ENCODE measurements at places on chromosomes 3 and 15. TPM values are rescaled to one million over a fixed set of nuclear protein-coding genes. Genes with fewer than 3 reads are reported as not detected.

ATP8B4 gene
- 10.3 TPM for total RNA-seq

GRCh38 chr3:35598804-35599203, 40.5 kb upstream of the ARPP21 start:
- DNase-seq: no peak

PP2D1 gene
- not detected for total RNA-seq

DNA sequence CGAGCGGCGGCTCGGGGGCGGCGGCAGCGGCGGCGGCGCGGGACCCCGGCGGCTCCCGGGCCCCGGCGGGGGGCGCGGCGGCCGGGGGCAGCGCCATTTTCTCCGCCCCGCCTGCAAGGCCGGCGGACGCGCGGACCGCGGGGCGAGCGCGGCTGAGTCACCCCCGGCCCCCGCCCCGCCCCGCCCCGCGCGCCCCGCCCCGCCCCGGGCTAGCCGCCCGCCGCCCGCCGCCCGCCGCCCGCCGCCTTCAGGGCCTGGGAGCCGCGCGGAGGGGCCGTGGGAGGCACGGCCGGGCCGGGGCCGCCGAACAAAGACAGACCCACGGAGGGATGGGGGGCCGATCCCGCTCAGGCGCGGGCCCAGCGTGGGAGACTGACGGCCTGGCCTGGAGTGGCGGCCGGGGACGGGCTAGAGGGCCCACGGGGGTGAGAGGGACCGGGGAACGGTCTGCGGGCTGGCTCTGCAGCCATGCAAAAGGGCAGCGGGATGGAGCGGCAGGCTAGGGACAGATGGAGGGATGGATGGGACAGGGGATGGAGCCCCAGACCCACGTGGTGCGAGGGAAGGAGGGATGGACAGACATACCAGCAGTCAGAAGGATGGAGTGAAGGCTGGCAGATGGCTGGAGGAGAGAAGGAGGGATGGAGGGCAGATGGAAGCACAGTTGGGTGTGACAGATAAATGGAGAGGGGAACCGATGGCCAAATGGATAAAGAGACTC, at the start of gene EIF4E3:
Gene EIF4E3 (minus strand): TSS at position 132 of the 721 bp plus-strand sequence. CDS start 35 bp downstream, at position 97.
- DNase-seq: no peak

DNA sequence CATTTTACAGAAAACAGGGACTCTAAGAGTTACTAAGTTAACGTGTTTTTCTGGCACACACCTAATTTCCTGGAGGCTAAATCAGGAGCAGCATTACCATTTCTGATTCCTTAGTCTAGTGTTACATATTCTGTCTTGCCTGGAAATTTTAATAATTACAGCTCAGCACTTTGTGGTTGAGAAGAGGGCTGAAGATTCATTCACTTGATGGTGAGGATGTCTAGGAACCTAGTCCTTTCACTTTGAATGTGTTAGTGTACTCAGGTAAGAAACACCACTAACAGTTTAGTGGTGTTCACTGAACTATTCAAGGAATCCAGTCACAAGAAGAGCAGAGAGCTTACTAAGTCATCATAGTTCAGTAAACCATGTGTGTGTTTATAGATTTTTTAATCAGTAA, 102.8 kb downstream of the STT3B start:
- DNase-seq: no peak

DNA sequence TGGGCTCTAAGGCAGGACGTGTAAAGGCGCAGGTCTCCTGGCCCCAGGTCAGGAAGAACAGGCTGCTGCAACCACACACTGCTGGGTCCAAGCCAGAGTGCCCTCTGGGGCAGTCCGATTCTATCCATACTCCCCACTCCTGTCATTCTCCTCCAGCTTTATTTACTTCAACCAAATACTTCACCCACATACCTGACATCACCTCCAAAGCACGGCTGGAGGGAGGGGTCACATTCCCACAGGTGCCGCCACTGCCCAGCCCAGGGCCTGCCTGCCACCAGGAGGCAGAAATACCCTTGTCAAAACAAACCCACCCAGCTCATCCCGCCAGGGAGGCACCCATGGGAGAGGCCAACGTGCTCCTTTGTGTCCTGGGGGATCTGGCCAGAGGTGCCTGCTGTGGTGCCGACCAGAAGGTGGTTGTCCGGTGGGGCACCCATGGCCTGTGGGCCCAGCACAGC, 100.4 kb downstream of the DAPK2 start:
- no peak for DNase-seq

- DNase-seq: no peak
These were observed 29.5 kb downstream of the PRICKLE2 start for GRCh38 chr3:64195789-64196188.

PRC1 gene
- total RNA-seq: 101 TPM

All from type B pancreatic cell (in vitro differentiated cells).